Activated naive CD8-positive, alpha-beta T cell treated with anti-CD3 and anti-CD28 coated beads for 36 hours (primary cell): ENCODE measurements at places on chromosomes 5 and 9. TPM values are rescaled to one million over a fixed set of nuclear protein-coding genes. Genes with fewer than 3 reads are reported as not detected.

DNA sequence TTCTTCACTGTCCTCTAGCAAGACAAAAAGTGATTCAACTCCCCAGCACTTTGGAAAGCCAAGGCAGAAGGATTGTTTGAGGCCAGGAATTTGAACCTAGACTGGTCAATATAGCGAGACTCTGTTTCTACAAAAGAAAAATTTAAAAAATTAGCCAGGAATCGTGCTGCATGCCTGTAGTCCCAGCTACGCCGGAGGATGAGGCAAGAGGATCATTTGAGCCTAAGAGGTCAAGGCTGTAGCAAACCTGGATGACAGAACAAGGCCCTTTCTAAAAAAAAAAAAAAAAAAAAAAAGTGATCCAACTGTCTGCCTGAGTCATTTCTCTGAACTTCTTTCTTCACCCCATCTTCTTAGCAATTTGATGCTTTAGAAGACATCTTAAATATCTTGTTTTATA is 12.4 kb downstream of the ITGA2 start:
- DNase-seq, result no peak
- H3K27ac ChIP-seq, result no peak overlapping the region
- H3K36me3 ChIP-seq, result peaks cover 11% of the 10 kb centered on the region
- H3K4me3 ChIP-seq, result no peak overlapping the region
- peaks cover 27% of the 10 kb centered on the region for H3K4me1 ChIP-seq
- H3K27me3 ChIP-seq, result peaks cover 5% of the 10 kb centered on the region

DNA sequence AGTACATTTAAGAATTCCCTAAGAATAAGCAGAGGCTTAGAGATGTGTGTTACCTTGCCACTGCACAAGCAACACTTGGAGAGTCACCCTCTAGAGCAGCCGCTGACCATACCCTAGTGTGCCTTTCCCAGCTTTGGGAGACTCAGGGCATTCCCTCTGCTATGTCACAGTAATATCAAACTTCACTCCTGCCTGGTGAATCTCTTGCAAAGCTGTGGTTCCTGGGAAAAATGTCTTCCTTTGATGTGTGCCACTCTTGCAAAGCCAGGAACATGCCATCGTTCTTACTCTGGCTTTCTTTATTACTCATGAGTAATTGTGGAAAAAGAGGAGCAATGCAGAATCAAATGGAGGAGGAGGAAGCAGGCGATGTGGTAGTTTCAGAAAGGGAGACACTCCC is 173.2 kb downstream of the CCDC192 start:
- H3K27ac ChIP-seq, result no peak overlapping the region
- H3K27me3 ChIP-seq, result peaks cover 4% of the 10 kb centered on the region
- H3K4me1 ChIP-seq, result no peaks in the 10 kb centered on the region
- no peak for DNase-seq

GRCh38 chr5:172600571-172600970 is 40.5 kb upstream of the NEURL1B start:
- H3K27ac ChIP-seq, result no peak overlapping the region
- H3K36me3 ChIP-seq, result no peaks in the 10 kb centered on the region
- no peaks in the 10 kb centered on the region for H3K27me3 ChIP-seq
- H3K4me1 ChIP-seq, result no peaks in the 10 kb centered on the region
- DNase-seq, result no peak

DNA sequence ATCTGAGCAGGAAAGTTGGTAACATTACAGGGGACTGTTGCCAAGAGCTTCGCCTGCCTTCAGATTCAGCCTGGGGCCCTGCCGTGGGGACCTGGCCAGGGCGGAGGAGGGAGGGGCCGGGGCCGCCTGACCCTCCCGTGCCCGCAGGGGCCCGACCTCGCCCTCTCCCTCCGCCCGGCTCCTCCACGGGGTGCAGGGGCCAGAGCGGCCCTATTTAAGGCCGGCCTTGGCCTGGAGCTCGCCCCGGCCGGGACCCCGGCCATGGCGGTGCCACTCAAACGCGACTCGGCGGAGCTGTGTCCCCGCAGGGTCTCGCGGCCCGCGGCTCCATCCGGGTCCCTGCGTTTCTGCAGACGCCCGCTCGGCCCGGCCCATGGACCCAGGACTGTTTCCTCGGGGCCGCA is 757 bp downstream of the TMEM250 start:
- peak overlapping the region; percentile 86 for H3K4me3 ChIP-seq
- H3K27ac ChIP-seq, result peak overlapping the region; percentile 90
- no peaks in the 10 kb centered on the region for H3K27me3 ChIP-seq
- peaks cover 16% of the 10 kb centered on the region for H3K4me1 ChIP-seq

DNA sequence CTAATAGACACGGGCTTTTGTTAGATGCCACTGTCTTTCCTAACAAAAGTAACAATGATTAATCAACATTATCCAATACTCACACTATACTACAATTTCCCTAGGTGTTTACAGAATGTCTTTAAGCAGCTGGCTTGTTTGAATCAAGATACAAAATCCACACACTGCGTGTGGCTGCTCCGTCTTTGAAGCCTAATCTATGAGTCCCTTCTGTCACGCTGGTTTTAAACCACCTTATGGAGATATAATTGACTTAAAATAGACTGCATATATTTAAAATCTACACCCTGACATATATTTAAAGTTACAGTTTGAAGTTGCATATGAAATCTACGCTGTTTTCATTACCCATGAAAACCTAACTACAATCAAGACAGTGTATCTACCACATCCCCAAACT is 73.9 kb upstream of the TBC1D9B start:
- no peak for DNase-seq
- no peaks in the 10 kb centered on the region for H3K27me3 ChIP-seq
- H3K4me1 ChIP-seq, result no peaks in the 10 kb centered on the region
- no peak overlapping the region for H3K27ac ChIP-seq
- no peak overlapping the region for H3K4me3 ChIP-seq
- no peaks in the 10 kb centered on the region for H3K36me3 ChIP-seq

Gene AMACR
- 9.7 TPM for total RNA-seq

Gene ISCA1
- 35.8 TPM for total RNA-seq

- no peak overlapping the region for H3K27ac ChIP-seq
- H3K36me3 ChIP-seq, result peaks cover 54% of the 10 kb centered on the region
- DNase-seq, result no peak
- no peak overlapping the region for H3K4me3 ChIP-seq
These were observed 11.6 kb downstream of the BRD9 start for GRCh38 chr5:880816-881550.

DNA sequence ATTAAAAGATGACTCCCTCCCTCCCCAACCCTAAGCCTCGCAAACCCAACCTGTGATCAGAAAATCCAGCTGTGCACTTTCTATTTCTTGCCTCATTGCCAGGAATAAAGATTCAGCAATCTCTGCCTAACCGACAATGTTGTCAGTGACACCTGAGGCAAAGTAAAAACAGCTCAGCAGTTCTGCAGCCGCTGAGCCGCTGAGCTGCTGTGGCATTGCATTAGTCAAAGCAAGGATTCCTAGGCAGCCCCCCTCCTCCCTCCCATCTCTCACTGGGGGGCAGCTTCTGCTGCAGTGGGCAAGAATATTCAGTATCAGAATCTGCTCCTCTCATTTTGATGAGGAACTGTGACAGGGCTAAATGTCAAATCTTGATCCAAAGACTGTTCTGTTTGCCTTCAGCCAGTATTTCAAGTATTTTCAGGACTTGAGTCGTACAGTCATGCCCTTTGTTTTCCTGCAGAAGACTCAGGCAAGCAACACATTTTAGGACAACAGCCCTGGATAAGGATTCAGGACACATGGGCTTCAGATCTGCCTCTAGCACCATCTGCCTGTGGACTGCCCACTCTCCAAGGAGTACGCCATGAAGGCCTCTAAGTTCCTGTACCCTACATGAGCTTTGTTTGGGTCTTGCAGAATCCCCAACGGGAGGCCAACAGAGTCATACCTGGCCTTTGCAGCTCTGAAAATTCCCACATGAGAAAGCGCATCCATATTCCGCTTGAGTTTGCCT is 41.1 kb upstream of the DAP start:
- no peaks in the 10 kb centered on the region for H3K36me3 ChIP-seq
- no peaks in the 10 kb centered on the region for H3K4me1 ChIP-seq
- H3K4me3 ChIP-seq, result no peak overlapping the region
- H3K27me3 ChIP-seq, result peaks cover 23% of the 10 kb centered on the region
- DNase-seq, result no peak
- no peak overlapping the region for H3K27ac ChIP-seq
